DND-41 (cell line): ENCODE measurements at places on chromosomes 7 and 10.

DNA sequence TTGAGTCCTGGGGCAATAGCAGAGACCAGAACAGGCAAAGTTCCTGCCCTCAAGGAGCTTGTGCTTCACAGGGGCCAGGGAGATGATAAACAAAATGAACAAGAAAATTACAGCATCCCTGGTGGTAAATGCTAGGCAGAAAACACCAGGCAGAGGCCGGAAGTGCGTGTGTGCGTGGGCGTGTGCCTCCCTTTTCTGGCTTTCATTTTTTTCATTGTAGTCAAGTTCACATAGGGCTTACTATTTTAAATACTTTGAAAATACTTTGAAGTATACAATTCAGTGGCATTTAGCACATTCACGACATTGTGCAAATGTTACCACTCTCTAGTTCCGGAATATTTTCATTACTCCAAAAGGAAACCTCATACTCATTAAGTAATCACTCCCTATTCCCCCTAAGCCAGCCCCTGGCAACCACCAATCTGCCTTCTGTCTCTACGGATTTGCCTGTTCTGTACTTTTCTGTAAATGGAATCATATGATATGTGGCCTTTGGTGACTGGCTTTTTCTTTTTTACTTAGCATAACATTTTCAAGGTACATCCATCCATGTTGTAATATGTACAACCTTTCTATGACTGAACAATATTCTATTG lies 88.1 kb upstream of the PDCD4 start:
- no peak for DNase-seq

DNA sequence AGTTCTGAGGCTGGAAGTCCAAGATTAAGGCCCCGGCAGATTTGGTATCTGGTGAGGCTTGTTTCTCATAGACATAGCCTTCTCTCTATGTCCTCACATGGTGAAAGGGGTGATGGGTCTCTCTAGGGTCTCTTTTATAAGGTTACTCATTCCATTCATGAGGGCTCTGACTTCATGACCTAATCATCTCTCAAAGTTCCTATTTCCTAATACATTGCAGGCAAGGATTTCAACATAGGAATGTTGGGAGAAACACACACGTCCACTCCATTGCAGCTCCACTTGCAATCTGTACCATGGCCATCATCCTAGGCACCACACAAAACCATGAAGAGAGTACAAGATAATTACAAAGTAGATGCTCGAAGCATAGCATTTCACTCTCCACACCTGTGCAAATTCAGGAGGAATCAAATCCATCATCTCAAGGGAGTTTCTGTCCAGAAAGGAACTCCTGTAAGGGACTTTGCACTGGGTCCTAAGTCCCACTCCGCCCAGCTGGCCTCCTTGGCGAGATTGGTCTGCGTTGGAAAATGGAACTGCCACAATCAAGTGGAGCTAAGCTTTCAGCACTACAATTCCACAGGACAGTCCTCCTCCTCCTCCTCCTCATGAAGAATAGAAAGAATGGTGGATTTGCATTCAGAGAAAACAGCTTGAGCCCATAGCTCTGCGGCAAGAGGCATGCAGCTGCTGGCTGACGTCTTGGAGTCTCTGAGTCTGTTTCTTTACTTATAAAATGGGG lies 8.8 kb downstream of the DDC start:
- no peak for DNase-seq

- no peak for DNase-seq
Measured at GRCh38 chr10:14020037-14020664, 310.6 kb downstream of the FRMD4A start.

GRCh38 chr10:25786161-25786560 lies 147.9 kb upstream of the MYO3A start:
- no peak for DNase-seq

GRCh38 chr10:91856637-91857036 lies 52.6 kb downstream of the FGFBP3 start:
- DNase-seq, result no peak

- no peak for DNase-seq
Measured at GRCh38 chr7:170551-171363, 21.6 kb upstream of the FAM20C start.

DNA sequence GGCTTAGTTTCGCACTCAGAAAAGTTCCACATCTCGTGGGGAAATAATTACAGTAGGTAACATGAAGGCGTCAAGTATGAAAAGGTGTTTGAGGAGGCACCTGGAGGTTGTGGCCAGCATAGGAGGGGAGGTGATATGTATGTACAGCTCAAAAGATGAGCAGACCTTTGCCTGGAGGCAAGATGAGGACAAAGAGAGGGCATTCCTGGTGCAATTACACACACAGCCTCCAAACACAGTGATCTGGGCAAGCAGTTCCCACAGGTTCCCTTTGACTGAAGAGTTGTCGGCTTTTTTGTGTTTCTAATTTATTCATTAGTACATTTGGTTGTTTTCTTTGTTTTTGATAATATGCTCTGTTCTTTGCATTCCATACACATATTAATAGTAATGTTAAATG lies 46.9 kb downstream of the CDK14 start:
- DNase-seq, result no peak

GRCh38 chr7:33671531-33672262 lies 233.6 kb upstream of the BMPER start:
- DNase-seq, result no peak

DNA sequence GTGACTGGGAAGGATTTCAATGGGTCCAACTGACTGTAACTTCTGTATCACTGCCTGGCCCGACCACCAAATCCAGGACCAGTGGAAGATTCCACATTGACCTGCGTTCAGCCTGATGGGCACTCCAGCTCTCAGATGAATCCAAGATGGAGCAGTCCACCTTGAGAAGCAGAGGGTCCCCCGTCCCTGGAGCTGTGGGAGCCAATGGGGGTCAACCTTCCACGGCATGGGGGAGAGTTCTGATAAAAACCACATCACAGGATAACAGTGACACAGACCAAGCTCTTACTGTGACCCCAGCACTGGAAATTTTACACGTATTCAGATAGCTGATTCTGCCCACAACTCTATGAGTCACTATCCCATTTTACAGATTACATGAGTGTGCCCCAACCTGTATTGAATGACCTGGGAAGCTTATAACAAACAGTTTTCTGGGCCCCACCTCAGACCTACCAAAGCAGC lies 11.2 kb downstream of the ZCCHC24 start:
- no peak for DNase-seq

DNA sequence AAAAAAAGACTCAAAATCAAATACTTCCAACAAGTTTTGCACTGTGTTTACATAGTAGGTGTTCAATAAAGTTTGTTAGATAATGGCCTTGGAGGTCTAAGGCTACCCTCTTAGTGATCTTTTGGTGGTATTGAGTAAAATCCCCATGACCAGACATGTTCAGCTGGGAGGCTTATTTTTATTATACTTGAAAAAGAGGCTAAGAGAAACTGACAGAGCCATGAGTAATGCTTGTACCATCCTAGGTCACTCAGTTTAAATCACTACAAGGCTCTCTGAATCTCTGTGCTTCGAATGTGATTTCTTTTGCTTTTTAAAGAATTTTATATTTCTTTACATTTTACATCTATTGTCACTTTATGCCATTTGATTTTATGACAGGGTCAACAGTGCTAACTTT lies 90.5 kb downstream of the TWIST1 start:
- DNase-seq, result no peak

DNA sequence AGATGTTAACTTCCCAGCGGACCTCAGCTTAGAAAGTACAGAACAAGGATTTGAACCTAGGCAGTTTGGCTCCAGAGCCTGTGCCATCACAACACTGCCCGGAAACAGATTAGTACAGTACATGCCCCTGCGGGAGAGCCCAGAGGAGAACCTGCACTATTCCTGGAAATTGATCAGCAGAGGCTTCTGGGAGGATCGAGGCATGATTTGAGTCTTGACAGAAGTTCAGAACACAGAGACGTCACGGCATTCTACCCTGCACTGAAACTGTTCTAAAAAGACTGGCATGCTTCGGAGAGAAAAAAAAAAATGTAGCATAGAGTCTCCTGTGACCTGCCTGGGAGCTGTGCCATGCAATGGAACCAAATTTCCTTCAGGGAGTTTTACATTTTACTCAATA lies 9.2 kb upstream of the IL6 start:
- DNase-seq, result no peak

- DNase-seq, result no peak
Measured at GRCh38 chr10:88232029-88232895, 350.9 kb downstream of the RNLS start.

DNA sequence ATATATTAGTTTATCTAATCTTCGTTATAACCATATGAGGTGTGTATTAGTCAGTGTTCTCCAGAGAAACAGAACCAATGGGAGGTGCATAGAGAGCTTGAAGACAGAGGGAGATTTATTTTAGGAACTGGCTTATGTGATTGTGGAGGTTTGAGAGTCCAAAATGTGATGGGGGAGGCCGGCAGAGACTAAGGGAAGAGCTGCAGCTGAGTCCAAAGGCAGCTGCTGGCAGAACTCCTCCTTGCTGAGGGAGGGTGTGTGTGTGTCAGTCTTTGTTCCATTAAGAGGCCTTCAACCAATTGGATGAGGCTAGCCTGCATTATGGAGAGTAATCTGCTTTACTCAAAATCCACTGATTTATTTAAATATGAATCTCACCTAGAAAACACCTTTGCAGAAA lies 165.1 kb downstream of the SH3PXD2A start:
- DNase-seq, result no peak

DNA sequence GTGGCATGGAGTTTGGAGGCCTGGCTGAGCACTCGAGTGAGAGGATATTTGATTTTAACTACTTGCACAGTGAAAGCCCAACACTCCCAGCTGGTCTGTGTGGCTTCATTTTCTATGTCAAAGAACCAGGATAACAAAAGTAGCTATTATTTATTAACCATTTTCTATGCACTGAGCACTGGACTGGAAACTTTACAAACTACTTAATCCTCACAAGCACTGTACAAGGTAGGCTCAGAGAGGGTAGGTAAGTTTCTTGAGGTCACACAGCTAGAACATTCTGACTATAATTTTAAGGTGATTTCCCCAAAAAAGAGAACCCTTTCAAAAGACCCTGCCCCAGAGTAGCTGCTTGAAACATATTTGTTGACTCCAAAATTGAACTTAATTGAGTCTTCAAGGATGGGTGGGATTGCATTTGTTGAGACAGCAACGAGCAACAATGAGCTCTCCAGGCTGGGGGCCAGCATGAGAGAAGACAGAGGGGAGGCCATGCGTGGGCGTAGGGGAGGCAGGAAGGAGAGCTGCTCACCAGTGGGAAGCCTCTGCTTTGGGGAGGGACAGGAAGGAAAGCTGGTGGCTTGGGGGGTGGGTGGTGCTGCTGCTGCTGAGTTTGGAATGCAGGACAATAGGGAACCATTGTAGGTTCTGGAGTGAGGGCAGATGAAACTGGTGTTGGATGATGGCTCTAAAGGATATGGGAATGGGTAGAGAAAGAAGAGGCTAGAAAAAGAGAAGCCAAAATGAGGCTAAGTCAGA lies 31.5 kb downstream of the FAM241B start:
- DNase-seq, result no peak

DNA sequence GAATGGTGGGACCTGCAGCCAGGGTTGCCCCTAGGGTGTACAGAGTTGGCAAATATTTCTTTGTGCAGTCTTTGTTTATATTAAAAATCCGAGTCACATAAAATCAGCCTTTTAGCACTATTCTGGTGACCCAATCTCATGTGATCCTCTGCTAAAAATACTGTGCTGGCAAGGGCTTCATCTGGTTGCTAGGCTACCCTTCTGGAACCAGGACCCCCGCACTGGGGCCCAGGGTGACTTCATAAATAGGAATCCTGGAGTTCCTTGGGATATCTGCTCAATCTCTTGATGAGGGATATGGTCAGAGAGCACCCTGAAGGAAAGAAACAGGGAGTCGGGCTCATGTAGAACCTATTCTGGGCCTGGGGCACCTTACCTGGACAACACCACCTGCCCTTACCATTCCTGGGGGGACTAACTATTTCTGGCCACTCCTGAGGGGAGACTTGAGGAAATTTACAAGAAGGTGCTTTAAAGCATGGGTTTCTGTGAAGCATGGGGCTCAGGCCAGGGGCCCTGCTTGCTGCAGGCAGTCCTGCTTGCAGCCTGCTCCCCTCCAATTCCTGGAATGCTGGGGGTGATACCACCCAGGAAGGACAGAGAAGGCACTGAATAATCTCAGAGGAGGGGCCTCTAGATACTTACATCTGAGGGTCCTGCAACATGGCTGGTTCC lies 44.7 kb downstream of the SH2D4B start:
- DNase-seq, result no peak

GRCh38 chr7:40850017-40850416 lies 715.2 kb downstream of the SUGCT start:
- no peak for DNase-seq

GRCh38 chr7:50735333-50735732 lies 47.4 kb downstream of the GRB10 start:
- DNase-seq, result no peak

DNA sequence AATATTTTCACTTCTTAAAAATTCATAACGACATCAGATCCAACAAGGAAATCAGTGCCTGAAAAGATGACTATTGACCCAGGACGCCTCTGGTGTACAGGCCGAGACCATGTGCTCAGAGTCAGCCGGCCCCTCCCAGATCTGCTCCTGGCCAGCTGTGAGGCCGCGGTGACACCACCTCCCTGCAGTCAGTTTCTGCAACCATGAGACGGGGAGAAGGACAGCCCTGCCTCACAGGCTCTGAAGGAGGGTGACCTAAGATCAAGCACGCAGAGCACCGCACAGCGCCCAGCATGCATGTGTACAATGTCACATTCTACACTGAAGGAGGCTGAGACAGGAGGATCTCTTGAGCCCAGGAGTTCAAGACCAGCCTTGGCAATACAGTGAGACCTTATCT lies 2.6 kb upstream of the GPER1 start:
- no peak for DNase-seq

DNA sequence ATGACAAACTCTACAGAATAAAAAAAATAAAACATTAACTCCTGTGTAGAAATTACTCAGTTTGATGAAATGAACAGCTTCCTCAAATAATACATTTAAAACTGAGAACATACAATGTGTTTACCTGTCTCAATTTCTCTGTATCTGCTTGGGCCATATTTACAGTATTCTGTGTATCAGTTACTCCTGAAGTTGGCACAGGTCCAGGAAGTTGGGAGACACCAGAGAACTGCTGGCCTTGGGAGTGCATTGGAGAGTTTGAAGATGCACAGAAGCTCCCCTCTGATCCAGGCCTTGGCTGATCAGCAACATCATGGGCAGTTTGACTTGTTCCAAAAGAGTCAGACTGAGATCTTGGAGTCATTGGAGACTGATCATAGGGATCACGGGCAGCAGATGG lies 155.1 kb downstream of the GALNT11 start:
- no peak for DNase-seq

DNA sequence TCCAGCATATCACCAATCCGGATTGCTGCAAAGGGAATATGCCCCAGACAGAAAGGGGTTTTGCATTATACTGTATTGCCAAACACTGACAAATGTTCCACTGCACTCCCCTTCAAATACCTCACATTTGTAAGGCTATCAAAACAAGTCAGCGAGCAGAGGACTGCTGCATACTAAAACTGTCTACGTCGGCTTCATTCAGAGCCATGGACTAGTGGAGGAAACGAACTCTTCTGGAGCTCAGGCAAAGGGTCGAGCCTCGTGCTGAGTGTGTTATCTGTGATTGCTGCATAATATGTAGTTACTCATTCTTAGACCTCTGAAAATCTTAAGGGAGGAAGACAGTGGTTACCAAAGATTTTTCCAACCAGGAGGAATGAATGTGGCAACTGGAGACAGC lies 200.2 kb downstream of the DYNC1I1 start:
- DNase-seq, result no peak
